ENCODE measurements at places on chromosomes 5 and 9.

- DNase-seq, result no peak
Measured at GRCh38 chr5:91343916-91344315, 39.2 kb downstream of the ARRDC3 start.

- DNase-seq, result peak; percentile 71
Measured at GRCh38 chr9:112487008-112487798, 576 bp downstream of the KIAA1958 start.

- peak; percentile 15 for DNase-seq
Measured at GRCh38 chr5:129077433-129078075, 17.0 kb upstream of the ISOC1 start.

DNA sequence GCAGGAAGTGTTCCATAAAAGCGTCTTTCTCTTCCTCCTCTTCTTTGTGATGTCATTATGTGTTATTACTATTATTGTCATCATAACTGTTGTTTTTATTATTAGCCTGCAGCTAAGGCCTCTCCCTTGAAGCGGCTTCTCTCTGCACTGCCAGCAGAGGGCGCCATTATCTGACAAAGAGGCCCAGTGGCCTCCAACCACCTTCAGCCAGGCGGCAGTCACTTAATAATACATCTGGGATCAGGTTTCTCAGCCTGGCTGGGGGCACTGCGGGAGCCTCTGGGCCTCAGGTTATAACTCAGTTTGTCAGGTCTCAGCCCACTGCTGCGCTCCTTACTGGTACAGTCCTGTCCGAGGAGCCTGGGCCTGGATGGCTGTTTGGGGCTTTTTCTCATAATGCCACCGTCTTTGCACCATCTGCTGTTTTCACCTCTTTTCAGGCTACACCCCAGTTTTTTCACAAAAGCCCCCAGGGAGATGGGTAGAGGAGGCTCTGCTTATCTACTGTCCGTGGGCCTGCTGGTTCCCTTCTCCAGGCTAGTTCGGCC, 281.9 kb downstream of the NSG2 start:
- peak; percentile 88 for DNase-seq

GRCh38 chr5:107616213-107616612, 54.5 kb downstream of the EFNA5 start:
- no peak for DNase-seq

GRCh38 chr5:180046656-180047055, 24.9 kb downstream of the RNF130 start:
- DNase-seq, result no peak

GRCh38 chr9:22855980-22856379, 409.4 kb downstream of the DMRTA1 start:
- no peak for DNase-seq

DNA sequence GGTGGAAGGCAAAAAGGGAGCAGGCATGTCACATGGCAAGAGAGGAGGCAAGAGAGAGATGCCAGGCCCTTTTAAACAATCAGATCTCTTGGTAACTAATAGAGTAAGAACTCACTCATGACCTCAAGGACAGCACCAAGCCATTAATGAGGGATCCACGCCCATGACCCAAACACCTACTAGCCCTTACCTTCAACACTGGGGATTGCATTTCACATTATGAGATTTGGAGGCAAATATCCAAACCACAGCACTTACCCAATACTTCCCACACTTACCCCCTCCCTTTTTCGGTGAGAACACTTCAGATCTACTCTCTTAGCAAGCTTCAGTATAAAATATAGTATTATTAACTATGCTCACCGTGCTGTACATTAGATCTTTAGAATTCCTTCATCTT, 41.9 kb downstream of the ZNF354A start:
- no peak for DNase-seq

- DNase-seq, result no peak
Measured at GRCh38 chr9:10148796-10149195, 464.0 kb downstream of the PTPRD start.

GRCh38 chr5:140042643-140043507, at the start of gene NRG2:
NRG2 (minus strand) TSS chr5:140043299.
- DNase-seq, result peak; percentile 75

- DNase-seq, result no peak
Measured at GRCh38 chr9:21804331-21804730, 1.9 kb downstream of the MTAP start.

- no peak for DNase-seq
Measured at GRCh38 chr5:162052676-162053075, 14.9 kb upstream of the GABRG2 start.

GRCh38 chr5:128436749-128437188, 101.3 kb downstream of the FBN2 start:
- DNase-seq, result peak; percentile 76

GRCh38 chr5:150122536-150123481, 32.8 kb downstream of the PDGFRB start:
- DNase-seq, result no peak

DNA sequence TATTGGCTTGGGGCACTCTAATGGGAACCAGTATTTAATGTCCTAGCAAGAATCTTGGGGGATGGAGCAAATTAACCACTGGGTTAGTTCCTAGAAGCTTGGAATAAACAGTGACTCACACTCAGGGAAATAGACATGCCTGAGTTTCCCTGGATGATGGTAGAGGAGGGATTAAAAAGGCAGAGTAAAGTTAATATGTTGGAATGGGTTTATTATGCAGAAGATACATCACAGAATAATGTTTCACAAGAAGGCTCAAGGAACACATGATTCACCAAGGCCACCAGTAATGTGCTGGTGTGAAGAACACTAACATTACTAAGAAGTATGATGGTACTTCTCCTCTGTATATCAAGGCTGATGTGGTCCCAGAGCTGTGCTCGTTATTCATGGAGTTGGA, 752.9 kb upstream of the SEMA6A start:
- DNase-seq, result no peak

DNA sequence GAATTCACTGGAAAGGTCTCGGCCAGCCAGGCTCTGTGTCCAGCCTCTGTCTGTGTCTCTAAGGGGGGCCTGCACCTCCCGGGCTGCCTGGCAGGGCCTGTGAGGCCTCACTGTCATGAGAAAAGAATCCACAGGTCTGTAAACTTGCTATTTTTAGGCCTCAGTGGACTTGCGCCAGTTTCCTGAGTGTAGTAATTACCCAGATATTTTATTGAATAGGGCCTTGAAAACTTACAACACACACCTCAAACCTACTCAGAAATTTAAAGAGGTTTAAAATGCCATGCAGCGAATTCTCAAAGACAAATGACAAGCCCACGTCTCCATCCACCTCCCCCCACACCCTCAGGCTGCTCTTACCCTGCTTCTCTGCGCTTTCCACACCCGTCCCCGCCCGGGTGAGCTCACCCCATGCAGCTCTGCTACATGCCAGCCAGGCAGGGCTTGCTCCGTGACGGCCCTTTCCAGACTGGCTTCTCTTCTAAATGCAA, 8.8 kb upstream of the TENT4A start:
- DNase-seq, result peak; percentile 89

- peak; percentile 86 for DNase-seq
Measured at GRCh38 chr5:138503487-138504270, 38.4 kb downstream of the EGR1 start.

- no peak for DNase-seq
Measured at GRCh38 chr9:135134268-135135022, 47.0 kb downstream of the OLFM1 start.

DNA sequence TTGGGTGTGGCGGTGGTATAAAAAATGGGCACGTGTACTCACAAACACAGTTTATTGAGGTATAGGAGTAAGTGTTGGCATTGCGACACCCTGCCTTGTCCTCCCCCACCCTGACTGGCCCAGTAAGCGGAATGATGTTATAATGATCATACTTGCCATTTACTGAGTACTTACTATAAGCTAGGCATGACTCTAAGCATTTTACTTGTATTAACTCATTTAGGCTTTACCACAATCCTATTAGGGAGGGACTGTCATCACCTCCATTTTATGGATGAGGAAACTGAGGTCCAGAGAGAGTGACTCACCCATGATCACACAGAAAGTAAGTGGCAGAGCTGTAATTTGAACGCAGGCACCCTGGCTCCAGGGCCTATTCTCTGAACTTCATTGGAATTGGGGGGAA, 2.3 kb downstream of the SMIM3 start:
- DNase-seq, result peak; percentile 46

DNA sequence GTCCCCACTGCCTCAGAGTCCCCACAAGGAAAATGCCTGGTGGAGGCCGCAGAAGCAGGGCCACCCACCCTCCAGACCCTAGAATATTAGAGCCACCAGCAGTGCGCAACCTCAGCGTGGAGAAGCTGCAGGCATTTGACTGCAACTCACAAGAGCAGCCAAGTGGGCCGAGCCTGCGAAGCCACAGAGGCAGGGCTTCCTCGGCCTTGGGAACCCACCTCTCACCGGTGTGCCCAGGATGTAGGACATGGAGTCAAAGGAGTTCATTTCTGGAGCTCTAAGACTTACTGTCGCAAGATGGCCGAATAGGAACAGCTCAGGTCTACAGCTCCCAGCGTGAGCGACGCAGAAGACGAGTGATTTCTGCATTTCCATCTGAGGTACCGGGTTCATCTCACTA, 397.9 kb upstream of the PIK3R1 start:
- DNase-seq, result no peak

- DNase-seq, result peak; percentile 22
Measured at GRCh38 chr5:68494771-68495170, 279.2 kb downstream of the PIK3R1 start.

DNA sequence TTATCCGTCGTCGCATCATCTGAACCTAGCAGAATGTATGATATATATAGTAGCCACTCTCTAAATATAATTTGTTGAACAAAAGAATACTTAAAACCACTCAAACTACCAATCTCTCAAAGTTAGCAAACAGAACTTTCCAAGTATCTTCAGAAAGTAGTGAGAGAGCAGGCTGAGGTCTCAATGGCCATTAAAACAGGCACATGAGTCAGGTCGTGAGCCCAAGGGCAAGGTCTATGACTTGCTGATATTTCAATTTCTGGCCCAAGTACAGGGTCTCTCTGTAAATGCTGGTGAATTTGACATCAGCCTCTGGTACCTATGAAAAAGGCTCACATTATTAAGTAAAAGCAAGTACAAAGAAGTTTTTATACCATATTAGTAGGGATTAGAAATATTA, 95.1 kb downstream of the GPR21 start:
- DNase-seq, result no peak

DNA sequence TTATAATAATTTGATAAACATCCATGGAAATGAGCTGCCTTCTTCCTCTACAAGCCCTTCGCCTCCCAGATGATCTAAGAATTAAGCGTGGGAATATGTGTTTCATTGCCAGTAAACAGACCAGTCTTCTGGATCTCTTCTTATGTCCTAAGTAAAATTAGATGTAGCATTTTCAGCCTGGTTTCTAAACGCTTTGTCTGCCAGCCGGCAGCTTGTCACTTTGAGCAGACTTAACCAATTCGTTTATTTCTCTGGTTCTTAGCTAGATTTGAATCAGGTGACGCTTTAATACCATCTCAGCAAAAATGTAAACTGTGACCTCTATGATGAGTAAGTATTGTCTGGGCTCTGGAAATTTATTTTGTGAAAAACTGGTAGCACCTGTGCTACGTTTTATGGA, 380.6 kb upstream of the NUDT12 start:
- DNase-seq, result peak; percentile 7

GRCh38 chr9:13109781-13110180, 169.7 kb downstream of the MPDZ start:
- DNase-seq, result no peak

DNA sequence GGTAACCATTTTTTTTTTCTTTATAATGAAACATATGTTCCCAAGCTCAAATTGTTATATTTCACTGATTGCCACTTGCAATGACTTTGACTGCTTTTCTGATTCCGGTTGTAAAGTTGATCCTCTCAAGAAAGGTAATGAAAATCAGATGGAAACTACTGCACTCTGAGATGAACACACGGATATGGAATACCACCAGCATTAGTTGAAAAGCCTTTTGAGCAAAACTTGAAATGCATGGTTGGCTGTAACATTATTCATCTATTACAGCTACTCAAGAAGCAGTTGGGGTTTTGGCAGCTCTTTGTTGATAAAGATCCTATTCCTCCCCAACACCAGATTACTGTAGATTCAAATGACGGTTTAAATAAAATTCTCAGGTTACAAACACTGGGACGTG, 591.6 kb upstream of the DMAC1 start:
- no peak for DNase-seq

DNA sequence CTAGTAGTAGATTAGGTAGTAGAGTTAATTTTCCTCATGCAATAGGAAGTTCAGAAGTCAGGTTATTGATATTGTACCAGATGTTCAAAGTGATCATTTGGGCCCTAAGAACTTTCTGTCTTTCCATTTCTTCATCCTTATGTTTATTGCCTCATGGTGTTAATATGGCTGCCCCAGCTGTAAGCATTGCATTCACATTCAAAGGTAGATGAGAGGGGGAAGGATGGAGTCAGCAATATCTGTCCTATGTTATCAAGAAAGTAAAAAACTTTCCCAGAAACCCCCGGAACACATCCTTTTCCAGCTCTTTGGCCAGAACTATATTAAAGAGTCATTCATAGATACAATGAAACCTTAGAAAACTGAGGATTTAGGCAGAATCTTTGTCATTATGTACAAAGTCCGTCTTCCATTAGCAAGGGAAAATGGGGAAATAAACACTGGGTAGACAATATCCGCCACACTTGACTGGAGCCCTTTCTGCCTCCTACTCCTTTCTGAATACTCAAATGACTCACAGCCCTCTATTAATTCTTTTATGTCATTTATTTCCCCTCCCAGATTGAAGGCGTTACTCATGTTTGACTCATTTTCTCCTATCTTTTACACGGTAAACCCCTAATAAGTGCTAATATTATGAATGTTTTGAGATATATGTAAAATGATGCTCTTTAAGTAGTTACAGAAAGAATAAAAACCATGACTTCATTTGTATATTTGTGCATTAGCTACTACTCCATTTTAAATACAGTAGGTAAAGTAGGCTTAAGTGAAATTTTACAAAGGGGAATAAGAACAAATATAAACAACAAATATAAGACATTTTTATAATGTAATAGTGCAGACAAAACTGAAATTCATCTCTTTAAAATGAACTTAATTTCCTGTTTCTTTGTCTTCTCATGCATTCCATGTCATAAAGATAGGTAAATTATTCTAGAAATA, 127.6 kb downstream of the SLF1 start:
- DNase-seq, result no peak

DNA sequence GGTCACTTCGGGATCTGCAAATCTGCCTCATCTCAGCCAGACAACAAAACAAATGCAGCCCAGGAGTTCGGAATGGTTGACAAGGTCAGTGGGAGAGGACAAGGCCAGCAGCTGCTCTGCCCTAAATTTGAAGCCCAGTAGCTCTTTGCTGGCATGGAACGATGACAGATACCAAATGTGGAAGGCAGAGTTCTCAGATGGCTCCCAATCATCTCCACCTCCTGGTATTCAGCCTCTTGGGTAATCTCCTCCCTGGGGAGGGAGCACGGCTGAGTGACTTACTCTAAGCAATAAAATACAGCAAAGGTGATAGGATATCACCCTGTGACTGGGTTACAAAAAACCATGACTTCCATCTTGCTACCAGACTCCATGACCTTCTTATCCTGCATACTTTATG, 172.8 kb downstream of the ENTREP1 start:
- DNase-seq, result no peak
